NCI-H748 treated with DMSO at 0.1 percent for 48 hours (cell line): ENCODE measurements at places on chromosomes 7 and 10.

- DNase-seq: no peak
These were observed 102.1 kb downstream of the MPP7 start for GRCh38 chr10:28200775-28201174.

DNA sequence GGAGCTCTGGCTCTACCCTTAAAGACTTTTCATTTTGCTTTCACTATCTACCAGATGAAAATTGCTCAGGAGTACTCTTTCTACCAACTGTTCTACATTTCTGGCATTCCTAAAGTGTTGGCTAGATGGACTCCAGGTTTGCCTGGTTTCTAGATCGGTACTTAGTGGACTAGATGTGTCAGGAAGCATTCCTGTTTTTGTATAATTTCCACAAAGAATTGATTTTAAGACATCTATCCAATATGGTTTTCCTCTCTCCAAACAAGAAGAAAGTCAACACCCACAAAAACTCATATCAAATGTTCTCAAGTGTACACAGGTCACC, 157.7 kb downstream of the CHRM2 start:
- no peak for DNase-seq

- no peak for DNase-seq
These were observed 37.0 kb upstream of the GOT1 start for GRCh38 chr10:99467236-99467999.

- no peak for DNase-seq
These were observed 84.8 kb upstream of the FZD8 start for GRCh38 chr10:35726846-35727245.

DNA sequence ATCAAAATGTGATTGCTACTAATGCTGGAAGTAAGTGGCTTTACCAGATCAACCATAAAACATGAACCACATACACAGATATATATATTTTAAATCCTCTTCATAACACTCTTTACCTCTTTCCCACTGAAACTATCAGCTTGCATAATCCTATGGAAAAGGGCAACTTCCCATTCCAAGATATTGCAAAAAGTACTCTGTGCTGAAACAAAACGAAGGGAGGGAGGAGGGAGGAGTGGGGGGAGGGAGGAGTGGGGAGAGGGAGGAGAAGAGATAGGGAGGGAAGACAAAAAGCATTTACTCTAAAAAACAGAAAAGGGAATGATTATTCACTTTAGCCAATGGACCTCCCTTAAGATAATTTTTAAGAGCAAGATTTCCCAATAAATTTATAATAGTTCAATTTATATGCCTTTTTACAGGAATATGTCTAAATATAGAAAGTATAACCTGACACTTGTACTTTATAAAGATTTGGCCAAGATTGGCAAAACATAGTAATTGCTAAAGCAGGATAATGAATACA, 344.8 kb upstream of the NFE2L3 start:
- DNase-seq: no peak

- DNase-seq: peak; percentile 32
These were observed 509 bp downstream of the AHR start for GRCh38 chr7:17298840-17299482.

- no peak for DNase-seq
These were observed at the start of gene HTRA1 for GRCh38 chr10:122461367-122461728. HTRA1 (plus strand) TSS chr10:122461553; CDS start chr10:122461653, 100 bp downstream.

GRCh38 chr10:90856261-90856660, 1.6 kb downstream of the HTR7 start:
- DNase-seq: no peak

DNA sequence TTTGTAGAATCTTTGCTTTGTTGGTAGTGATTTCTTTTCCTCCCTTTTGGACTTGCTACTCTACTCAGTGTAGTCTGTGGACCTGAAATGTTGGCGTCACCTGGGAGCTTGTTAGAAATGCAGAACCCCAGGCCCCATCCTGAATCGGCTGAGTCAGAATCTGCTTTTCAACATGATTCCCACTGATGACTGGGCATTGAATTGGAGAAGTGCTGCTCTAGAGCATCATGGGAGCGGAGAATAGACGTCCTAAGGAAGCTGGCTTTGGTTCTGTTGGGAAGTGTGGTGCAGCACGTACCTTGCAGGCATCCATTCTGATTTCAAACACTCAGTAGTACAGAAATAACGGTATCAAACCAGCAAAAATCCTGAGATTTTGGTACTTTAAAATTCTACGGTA, 54.7 kb downstream of the RBM33 start:
- DNase-seq: no peak

- DNase-seq: no peak
These were observed 83.0 kb downstream of the SGMS1 start for GRCh38 chr10:50540826-50541122.
